Hematopoietic multipotent progenitor cell treated with erythropoietin and hydrocortisone succinate and interleukin-3 and kit ligand, for 4 days (in vitro differentiated cells): ENCODE measurements at places on chromosomes 11 and 22.

- peak; percentile 69 for DNase-seq
Observed at GRCh38 chr22:49862496-49862776, 8.8 kb downstream of the ZBED4 start.

DNA sequence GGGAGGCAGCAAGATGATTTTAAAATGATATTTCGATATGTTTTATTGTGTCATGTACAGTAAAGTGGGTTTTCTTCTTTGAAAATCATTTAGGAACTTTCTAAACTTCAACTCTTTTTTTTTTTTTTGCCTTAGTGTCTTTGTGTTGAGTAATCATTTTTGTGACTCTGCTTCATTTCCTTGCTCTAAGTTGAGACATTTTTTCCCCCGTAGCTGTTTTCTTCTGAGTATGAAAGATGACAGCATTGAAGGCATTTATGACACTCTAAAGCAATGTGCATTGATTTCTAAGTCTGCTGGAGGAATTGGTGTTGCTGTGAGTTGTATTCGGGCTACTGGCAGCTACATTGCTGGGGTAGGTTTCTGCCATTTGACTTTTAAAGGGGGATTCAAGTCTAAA, 23.5 kb downstream of the RRM1 start:
- DNase-seq: no peak

GRCh38 chr11:8593935-8594909, at the start of gene STK33:
TSS of gene STK33 (minus strand) at chr11:8594228. CDS start at chr11:8474905, 119,323 bp downstream.
- peak; percentile 83 for DNase-seq

DNA sequence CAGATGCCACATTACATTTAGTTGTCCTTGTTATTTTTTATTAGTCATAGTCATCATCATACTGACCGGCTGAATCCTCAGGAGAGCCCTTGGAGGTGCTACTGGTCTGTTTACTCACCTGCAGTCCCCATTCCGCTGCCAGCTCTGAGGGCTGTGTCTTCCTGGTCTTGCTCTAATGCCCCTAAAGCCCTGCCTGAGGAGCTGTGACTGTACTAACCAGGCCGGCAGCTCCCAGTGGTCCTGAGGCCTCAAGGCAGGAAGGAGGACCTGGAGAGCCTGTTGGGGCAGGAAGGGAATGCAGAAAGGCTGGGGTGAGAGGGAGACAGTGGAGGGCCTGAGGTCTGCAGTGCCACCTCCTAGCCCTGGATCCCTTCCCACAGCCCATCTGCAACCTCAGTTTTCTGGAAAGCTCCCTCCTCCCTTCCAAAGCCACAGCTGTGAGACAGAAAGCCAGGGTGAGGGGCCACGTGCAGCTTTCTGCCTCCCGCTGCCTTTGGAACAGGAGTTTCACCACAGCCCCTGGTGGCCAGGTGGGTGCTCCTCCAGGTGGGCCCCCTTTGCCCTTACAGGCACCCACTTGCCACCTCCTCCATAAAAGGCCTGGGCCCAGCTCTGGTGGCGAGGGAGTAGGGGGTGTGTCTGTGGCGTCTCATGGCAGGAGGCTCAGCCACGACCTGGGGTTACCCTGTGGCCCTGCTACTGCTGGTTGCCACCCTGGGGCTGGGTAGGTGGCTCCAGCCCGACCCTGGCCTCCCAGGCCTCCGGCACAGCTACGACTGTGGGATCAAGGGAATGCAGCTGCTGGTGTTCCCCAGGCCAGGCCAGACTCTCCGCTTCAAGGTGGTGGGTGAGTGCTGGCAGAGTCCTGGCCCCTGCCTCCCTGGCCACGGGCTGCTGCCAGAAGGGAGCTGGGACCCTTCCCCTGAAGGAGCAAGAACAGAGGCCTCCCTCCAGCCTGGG, at the start of gene ZP1:
ZP1 (plus strand) TSS at position 632 of the 960 bp plus-strand sequence; CDS start at position 652, 20 bp downstream.
- DNase-seq: no peak

GRCh38 chr22:48332438-48333322, 1495.0 kb downstream of the BRD1 start:
- DNase-seq: no peak
